ENCODE measurements at places on chromosomes 5 and 9. TPM values are rescaled to one million over a fixed set of nuclear protein-coding genes. Genes with fewer than 3 reads are reported as not detected.

DNA sequence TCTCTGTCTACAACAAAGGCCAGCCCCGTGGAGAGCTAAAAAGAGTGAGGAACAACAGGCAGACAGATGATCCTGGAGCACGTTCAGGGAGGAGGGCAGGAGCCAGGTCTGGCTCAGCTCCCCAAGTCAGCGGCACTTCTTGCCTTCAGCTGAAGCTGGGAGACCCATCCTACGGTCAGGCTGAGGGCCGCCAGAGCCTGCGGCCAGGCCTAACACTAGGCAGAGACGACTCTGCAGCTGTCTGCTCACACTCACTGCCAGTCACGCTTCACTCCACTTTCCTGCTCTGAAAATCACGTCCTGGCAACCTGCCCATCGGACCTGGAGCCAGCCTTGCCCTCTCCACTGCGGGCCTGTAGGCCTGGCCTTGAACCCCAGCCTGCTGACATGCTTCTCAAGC, 160.9 kb upstream of the LHFPL2 start:
- no peak for DNase-seq

GRCh38 chr5:96492459-96493047, 59.5 kb upstream of the PCSK1 start:
- DNase-seq: no peak

DNA sequence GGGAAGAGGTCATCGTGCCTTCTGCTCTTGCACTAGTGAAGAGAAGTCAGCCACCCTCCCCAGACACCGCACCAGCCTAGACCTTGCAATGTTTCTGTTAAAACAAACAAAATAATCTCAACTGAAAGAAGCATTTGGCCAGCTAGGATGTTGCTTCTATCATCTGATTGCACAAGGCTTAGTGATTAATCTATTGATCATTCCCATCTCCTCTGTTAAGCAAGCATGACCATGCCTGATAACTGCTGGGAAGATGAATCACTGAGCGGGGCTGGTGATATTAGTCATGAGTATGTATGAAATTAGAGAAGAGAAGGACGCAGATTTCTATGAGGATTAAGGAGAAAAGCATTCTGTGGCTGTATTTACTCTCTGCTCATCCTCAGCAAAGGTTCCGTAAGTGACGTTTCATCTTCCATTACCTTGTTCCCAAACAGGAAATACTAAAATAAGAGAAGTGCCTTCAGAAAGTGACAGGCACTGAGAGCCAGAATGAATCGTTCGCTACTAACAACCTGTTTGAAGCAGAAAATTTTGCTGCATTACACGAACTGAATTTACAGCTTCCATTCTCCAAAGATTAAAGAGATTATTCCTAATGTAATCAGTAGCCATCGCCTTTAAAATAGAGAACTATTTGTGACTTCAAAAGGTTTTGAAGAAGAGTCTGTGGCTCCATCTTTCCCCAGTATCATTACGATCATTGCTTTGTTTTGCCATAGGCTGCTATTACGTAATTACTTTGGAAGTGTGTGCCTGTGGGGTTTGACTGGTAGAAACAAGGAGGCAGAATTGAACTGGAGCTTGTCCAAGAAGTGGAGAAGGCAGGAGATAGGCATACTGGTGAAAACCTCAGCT, 219.1 kb downstream of the MED10 start:
- no peak for DNase-seq

- DNase-seq: no peak
Observed at GRCh38 chr5:1444361-1445189, 665 bp downstream of the SLC6A3 start.

DNA sequence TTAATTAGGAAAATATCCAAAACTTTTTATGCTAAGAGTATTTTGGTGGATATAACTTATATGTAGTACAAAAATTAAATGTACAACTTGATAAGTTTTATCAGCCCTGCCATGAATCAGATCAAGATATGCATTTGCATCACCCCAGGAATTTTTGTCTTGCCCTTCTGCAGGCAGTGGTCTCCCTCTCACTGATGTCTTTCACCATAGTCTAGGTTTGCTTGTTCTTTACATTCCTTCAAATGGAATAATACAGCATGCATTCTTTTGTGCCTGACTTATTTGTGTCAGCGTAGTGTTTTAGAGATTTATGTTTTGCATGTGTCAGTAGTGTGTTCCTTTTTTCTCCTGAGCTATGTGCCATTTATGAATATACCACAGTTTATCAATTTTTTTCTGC, 36.4 kb downstream of the RNF180 start:
- DNase-seq: no peak

DNA sequence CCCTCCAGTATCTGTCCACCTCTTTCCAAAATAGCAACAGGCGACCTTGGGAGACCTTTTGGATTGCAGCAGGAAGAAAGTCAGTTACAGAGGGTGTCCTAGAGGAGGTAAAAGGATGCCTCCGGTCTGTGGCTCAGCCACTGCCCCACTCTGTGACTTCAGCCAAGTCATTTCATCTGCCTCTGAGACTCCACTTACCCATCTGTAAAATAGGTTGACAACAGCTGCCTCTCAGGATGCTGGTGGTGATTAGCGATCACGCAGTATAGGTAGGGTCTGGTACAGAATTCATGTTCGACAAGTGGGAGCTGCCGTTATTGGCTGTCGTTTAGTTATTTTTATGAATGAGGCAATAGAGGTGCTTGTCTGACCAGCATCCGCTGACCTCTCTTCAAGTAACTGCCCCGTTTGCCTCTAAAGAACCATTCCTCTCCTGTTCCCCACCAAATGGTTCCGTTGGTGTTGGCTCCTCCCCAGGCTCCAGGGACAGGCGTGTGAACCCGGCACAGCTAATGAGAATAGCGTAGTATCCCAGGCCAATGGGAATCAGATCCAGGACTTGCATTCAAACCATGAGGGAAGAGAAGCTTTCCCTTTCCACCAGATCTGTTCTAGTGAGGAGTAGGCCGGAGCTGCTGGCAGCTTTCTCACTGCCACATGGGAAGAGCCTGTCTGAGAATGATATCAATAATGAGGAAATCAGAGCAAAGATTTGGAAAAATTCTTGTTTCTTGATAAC, 64.1 kb downstream of the SMIM23 start:
- DNase-seq: peak; percentile 63

AGGF1 gene
- total RNA-seq: 16.2 TPM

BHMT gene
- not detected for total RNA-seq

GRCh38 chr9:15277400-15278090, 29.5 kb downstream of the TTC39B start:
- DNase-seq: no peak

- no peak for DNase-seq
Observed at GRCh38 chr9:105455836-105456475, 8.1 kb downstream of the FSD1L start.

SEMA6A gene
- 6.3 TPM for total RNA-seq

HCN1 gene
- 0.14 TPM for total RNA-seq

DNA sequence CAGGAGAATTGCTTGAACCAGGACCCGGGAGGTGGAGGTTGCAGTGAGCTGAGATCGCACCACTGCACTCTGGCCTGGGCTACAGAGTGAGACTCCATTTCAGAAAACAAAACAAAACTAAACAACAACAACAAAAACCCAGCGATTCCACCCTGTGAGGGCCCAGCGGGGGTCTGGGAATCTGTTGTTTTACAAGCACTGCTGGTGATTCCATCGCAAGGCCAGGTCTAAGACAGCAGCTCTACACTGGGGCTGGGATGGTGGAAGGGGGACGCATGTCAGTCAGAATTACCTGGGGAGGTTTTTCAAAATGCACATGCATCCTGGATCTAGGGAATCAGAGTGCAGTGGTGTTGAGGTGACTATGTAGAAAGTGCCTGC, 90.9 kb downstream of the ANKRD55 start:
- no peak for DNase-seq

LCN1 gene
- total RNA-seq: not detected

GRCh38 chr5:109660301-109660700, 29.4 kb upstream of the MAN2A1 start:
- DNase-seq: no peak

- no peak for DNase-seq
Observed at GRCh38 chr5:143379606-143380005, 23.9 kb downstream of the NR3C1 start.

FGFR4 gene
- total RNA-seq: 0.93 TPM

GRCh38 chr5:39933061-39933460, 508.3 kb upstream of the DAB2 start:
- DNase-seq: no peak

DNA sequence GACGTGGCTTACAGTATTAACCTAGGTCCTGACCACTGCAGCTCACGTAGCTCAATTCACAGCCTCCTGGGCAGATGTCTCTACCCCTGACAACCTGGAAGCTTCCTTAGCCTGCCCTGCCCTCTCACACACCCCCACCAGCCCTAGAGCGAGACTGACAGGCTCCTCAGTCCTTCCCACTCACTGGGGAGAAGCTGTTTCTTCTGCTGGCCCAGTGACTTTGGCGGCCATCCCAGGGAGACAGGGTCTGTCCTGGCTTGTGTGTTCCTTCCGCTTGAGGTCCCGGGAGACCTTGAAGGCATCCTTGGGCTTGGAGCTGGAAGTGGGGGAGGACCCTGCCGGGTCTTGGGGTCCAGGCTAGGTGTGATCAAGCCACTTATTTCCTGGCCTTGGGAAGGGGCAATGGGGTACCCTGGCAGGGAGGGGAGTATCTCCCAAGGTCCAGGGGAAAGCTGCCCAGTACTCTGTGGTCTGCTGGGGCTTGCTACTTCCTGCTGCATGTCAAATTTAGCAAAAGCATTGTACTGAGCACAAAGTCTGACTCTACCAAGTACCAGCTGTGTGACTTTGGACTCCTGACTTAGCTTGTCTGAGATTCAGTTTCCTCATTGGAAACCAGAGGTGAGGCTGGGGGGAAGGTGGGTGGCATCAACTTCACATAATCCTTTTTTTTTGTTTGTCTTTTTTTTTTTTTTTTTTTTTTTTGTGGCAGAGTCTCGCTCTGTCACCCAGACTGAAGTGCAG, 1.9 kb downstream of the MIGA2 start:
- DNase-seq: peak; percentile 73

DNA sequence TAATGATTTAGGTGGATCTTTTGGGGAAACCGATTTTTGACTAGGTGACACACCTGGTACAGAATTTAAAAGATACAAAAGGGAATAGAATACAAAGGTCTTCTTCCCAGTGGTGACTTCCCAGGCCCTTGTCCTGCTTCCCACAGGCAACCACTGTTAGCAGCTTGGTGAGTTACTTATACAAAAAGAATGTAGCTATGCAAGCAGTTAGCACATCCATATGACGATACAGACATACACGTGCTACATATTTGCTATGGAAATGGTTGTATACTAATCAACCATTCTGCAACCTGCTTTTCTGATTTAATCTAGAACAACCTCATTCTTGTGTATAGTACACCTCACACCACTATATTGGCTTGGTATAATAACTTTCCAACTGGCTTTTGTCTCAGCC, 51.0 kb downstream of the OTULIN start:
- DNase-seq: no peak

DNA sequence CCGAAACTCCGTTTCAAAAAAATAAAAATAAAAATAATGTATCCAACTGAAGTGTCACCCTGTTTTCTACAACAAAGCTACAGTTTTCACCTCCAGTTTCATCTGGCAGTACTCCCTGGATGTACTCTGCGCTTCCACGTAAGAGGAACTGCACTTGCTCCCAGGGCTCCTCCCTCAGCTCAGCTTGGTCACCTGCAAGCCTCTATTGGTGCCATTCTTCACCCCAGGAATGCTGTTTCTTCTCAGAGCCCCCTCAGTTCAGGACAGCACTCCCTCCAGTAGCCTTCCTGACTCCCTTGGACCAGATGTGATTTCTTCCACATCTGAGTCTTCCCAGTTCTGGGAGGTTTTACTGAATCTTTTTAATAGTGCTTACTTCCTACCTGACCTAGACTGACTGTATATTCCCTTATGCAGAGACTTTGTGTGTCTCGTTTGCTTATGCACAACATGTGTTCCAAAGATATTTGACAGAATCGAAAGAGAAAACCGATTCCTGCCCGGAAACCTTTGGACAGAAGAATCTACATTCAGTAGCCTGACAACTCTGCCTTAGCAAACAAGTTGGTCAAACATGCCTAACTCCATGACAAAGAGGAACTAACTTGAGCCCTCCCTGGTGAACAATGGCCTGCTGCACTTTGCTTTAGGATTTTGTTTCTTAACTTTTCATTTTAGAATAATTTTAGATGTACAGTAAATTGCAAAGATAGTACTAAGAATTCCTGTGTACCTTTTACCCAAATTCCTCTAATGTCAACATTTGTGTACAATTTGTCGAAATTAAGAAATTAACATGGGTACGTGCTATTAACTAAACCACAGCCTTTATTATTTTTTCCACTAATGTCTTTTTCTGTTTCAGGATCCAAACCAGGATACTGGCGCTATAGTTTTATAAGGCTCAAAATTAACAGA, 814 bp downstream of the CCDC125 start:
- DNase-seq: no peak

DND1 gene
- 0.47 TPM for total RNA-seq

DNA sequence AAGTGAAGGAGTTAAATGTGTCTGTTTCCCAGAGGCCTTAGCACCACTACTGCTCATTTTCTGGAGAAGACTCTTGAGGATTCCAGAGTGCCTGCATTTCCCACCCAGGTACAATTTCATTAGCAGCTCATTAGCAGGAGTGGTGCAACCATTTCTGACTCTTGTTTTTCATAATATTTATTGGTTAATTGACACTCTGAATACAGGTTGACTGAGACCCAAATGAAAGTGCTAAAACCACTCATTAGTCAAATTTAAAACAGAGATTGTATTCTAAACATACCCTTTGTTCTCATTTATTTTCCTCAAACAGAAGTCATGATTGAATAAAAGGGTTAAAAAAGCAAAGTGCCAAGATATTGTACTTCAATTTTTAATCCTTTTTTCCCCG, 134.5 kb downstream of the SIL1 start:
- DNase-seq: no peak

GRCh38 chr5:43530648-43531047, 15.7 kb upstream of the C5orf34 start:
- no peak for DNase-seq

GRCh38 chr9:111003182-111003581, 35.1 kb downstream of the LPAR1 start:
- DNase-seq: no peak

IL4 gene
- not detected for total RNA-seq

DNA sequence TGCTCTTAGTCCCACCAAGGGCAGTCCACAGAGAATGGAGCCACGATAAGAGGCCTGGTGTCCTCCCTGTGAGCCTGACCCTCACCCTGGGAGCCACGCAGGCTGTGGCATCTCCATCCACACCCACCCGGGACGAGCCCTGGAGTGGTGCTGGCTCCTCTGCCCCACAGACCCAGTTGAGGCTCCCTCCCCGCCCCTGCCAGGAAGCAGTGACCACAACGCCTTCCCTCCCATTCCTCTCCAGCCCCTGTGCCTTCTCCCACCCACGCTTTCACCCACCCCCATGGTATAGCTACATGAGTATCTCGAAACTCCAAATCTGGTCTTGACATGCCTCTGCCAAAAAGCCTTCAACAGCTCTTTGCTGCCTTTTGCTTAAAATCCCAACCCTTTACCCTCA, 57.9 kb downstream of the SEMA4D start:
- DNase-seq: no peak

MZB1 gene
- total RNA-seq: 0.58 TPM

- no peak for DNase-seq
Observed at GRCh38 chr5:95406426-95407090, 15.4 kb downstream of the FAM81B start.
